ENCODE measurements at places on chromosomes 2 and 18.

DNA sequence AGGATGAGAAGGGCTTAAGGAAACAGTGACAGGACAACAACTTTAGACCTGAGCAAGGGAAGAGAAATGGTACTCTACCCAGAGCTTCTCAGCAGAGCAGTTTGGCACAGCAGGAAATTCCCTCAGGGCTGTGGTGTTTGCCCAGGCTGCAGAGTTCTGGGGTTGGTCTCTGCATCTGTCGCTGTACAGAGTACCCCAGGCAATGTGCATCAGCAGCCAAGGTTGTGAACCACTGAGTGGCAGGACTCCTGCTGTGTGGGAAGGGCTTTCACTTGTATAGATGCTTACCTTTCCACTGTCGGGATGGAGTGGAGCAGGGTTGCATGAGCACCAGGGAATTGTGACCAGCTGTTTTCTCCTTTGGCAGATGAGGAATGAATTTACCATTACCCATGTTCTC lies 21.2 kb downstream of the STAMBP start:
- DNase-seq, result no peak

DNA sequence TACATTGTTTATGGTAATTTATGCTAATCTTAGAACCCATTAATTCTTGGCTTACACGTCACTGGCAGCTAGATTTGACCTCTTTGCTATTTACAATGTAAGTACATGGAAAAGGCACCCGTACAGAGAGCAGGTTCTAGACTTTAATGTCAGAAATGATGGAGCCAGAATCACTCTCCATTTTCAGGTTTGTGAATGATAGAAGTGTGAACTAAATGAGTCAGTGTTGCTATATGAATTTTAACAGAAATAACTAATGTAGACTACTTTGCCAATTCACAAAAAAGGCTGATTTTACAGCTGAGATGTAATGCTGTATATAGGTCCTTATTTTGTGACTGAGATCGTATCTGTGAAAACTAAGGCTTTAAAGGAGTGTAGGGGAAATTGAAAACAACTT lies 214.6 kb downstream of the LDLRAD4 start:
- DNase-seq, result no peak

DNA sequence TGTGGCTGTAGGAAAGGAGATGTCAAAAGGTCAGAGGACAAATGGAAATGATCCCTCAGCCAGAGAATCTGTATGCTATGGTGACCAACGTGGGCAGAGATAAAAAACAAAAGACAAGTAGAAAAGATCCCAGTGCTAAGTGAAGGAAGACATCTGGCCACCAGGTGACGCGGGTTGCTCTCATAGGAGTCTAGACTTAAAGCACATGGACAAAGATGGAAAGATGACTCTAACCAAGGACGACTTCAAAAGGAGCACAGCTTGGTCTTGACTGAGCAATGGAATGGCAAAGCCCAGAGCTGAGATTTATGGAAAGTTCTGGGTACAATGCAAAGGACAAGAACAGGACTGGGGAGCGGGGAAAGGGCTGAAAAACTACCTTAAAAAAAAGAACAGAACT lies 96.8 kb downstream of the CLIP4 start:
- DNase-seq, result no peak

- DNase-seq, result peak; percentile 82
Observed at GRCh38 chr2:36356990-36357846, 1.6 kb downstream of the CRIM1 start.

- DNase-seq, result no peak
Observed at GRCh38 chr2:58680755-58681310, 439.7 kb upstream of the FANCL start.

GRCh38 chr2:200494048-200494447 lies 15.8 kb downstream of the KCTD18 start:
- no peak for DNase-seq

DNA sequence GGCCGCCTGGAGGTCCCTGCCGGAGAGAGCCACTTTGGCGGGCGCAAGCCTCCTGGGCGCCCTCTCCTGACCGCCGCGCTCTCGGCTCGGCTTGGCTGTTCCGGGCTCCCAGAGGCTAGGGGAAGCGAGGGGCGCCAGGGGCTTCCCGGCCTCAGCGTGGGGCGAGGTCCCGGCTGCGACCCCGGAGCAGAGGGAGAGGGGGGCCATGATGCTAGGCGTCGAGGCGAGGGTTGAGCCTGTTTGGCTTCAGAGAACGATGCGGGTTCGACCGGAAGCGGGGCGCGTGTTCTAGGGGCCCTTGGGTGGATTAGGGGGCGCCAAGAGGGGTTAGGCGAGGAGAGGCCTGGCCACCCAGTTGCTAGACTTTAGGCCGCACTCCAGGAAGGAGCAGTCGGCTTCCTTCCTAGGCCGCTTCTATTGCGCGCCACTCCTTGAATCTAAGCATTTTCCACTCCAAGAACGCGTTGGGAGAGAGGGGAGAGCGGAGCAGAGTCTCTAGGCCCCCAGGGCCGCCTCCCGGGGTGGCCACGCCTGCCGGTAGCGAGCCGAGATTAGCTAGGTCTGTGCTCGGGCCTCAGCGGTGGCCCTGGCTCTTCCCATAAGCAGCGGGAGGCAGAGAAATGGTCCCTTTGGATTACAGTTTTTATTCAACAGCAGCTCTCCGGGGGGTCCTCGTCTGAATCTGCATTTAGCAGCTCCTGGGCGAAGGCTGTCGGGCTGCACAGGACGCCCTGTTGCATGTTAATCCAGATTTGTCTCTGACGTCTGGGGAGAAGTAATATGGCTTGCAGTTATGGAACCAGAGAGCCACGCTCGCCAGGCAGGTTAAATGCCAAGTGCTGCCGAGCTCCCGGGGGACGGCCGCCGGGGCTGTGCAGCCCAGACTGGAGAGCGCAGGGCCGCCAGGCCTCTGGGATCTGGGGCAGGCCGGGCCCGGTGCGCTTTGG lies 11.3 kb downstream of the MEIS1 start:
- peak; percentile 64 for DNase-seq

DNA sequence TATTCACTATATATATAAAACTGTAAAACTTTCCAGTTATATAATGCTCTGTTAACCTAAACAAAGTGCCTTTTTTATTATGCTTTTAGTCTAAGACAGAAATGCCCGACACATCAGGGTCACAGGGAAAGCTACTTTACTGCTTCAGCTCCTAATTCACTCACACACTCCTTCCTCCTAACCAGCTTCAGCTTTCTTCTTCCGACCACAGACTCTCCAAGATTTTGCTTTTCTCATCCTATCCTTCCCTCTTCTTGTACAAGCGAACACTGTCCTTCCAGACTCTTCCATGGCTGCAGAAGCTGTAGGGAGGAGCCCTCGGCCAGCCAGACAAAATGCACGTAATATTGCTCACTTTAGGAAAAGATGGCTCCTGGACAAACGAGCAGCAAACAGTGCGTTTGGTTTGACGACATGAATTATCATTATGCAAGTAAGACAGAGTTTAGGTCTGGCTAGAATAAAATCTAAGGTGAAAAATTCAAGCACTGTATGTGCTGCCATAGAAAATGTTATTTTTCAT lies 47.5 kb upstream of the HNRNPA3 start:
- DNase-seq, result peak; percentile 86

DNA sequence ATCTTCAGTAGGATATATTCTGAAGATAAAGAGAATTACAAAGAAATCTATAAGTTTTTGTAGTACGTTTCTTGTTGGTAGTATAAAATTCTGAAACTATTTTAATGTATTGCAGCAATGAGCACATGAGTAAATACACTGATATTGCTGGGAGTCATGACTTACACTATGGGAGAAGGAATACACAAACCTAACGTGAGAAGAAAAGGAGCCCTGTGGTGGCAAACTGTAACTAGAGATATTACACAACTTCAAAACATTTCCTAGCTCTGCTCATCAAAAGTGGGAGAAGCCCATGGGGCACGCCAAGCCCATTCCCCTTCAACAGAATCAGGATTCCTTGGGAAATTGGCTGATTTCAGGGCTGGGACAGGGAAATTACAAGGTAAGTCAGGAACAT lies 20.5 kb downstream of the SPIRE1 start:
- DNase-seq, result no peak

GRCh38 chr2:64866797-64867196 lies 122.4 kb upstream of the SLC1A4 start:
- no peak for DNase-seq

- no peak for DNase-seq
Observed at GRCh38 chr18:35441857-35442595, 55.7 kb downstream of the INO80C start.

GRCh38 chr2:219792446-219792845 lies 165.0 kb downstream of the SLC4A3 start:
- DNase-seq, result peak; percentile 23

DNA sequence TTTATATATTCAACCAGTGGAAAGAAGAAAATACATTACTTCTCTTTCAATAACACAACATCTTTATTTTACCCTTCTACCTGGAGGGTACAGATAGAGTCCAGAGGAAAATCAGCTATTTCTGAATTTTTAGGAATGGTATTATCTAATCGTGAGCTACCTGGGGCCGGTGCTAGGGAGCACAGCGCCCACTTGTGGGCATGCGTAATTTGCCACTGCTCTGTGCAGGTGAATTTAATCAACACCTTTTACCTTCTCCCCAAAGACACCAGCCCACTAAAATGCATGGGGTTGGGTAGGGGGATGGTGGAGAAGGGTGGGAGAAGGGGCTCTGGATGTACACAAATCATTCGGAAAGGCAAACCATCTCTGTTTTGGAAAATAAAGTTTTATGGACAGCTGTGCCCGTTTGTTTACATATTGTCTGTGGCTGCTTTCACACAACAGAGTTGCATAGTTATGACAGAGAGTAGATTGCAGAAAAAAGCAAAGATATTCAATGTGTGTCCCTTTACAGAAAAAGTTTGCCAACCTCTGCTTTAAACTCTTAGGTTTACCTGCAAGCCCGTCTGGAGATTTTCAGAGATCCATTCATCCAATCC lies 51.5 kb upstream of the DCC start:
- DNase-seq, result no peak

DNA sequence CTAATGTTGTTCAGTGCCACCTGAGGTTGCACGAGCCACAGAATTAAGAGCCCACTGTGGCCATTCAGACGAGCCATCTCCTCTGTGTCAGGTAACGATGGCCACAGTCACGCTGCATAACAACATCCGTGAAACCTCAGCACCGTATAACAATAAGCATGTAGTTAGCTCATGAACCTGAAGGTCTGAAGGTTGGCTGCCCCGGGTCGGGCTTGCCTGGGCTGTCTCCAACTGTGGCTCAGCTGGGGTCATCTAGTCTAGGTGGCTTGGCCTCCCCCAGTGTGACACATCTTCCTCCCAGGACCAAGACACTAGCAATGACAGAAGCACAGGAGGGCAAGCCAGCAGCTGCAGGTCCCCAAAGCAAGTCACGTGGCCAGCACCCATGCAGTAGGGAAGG lies 258.0 kb downstream of the GLI2 start:
- no peak for DNase-seq

- no peak for DNase-seq
Observed at GRCh38 chr2:140440815-140441214, 1660.6 kb upstream of the NXPH2 start.

GRCh38 chr18:53566626-53567025 lies 657.8 kb downstream of the MBD2 start:
- DNase-seq, result no peak

DNA sequence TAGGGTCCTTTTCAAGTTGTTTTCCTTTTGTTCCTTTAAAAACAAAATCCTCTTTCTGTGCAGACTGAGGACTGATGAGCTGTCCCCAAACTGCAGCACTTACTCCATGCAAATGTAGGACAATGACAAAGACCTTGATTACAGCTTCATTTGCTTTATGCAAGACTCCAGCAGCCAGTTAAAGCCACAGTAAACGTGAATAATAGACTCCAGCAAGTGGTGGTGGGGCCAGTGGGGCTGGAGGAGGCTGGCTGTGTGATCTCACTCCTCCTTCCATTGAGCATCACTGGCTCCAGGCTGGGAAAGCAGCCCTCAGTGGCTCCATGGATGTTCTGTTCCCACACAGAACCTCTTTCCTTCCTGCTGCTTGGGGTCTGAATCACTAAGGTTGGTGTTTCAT lies 306.0 kb upstream of the CELF4 start:
- no peak for DNase-seq

DNA sequence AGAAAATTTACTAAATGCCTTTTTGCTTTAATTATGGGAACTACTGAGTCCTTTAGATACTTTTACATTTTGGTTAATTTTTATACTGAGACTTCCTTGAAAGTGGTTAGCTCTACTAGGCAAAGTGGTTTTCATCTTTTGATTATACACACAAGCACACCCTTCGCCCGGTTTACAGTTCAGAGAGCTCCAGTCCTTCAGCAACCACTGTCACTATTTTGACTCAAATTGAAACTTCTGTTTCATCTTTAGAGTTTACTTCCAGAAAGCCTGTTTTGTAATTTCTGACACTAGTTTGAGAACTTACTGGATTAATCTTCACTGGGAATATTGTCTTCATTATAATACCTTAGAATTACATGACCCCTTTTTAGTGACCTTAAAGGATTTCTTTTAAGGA lies 140.3 kb upstream of the FOSL2 start:
- DNase-seq, result no peak

DNA sequence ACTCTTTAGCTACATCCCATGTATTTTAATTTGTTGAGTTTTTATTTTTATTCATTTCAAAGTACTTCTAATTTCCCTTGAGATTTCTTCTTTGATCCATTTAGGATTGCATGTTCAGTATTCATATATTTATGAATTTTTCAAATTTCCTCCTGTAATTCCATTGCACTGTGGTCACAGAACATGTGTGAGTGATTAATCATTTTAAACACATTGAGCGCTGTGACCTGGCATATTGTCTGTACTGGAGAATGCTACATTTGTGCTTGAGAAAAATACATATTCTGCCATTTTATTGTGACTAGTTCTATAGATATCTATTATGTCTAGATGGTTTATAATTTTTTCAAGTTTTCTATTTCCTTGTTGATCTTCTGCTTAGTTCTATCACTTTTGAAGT lies 353.7 kb downstream of the RAD51AP2 start:
- DNase-seq, result no peak

DNA sequence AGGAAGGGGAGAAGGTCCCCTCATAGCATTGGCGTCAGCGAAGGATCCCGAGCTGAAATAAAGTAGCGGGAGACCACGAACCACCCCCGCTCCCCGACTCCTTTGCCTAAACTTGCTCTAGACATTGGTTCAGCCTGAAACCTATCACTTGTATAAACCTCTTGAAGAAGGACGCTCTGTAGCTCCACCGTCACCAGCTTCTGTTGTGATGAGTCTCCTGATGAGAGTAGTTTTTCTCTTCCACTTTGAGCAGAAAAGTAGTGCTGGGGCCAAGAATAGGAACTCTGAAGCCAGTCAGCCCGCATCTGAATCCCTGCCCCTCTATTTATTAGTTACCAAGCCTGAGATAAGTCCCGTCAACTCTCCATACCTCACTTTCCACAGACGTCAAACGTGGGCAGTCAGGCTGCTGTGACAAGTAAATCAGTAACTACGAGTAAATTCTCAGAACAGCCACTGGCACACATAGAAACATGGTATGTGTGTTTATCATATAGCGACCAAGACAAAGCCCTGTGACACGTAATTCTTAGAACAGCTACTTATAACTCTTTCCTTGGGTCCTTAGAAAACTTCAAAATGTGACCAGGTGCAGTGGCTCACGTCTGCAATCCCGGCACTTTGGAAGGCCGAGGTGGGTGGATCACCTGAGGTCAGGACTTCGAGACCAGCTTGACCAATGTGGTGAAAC lies 61.7 kb downstream of the CD226 start:
- no peak for DNase-seq

GRCh38 chr18:32891130-32891529 lies 118.3 kb upstream of the KLHL14 start:
- no peak for DNase-seq
